ENCODE measurements at places on chromosomes 6 and 20.

DNA sequence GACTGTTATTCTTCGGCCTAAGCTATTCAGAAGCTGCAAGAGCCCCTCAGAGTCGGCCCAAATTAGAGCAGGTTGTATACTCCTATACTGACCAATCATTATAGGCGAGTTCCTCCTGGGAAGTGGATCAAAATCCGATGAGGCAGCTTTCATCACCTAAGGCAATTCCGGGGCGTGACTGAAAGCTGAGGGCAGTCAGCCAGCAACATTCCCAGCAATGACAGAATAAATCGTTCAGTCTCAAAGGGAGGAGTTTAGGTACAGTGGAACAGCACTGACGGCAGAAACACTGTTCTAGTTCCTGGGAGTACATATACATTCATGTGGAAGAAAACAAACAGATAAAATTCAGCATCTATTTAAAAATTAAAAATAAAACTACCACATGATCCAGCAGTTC lies 10.8 kb downstream of the HLA-DQB2 start:
- no peaks in the 10 kb centered on the region for H3K4me1 ChIP-seq
- no peaks in the 10 kb centered on the region for H3K27me3 ChIP-seq
- no peak overlapping the region for H3K4me3 ChIP-seq
- no peaks in the 10 kb centered on the region for H3K36me3 ChIP-seq
- peak; percentile 13 for DNase-seq
- no peak overlapping the region for H3K27ac ChIP-seq

DNA sequence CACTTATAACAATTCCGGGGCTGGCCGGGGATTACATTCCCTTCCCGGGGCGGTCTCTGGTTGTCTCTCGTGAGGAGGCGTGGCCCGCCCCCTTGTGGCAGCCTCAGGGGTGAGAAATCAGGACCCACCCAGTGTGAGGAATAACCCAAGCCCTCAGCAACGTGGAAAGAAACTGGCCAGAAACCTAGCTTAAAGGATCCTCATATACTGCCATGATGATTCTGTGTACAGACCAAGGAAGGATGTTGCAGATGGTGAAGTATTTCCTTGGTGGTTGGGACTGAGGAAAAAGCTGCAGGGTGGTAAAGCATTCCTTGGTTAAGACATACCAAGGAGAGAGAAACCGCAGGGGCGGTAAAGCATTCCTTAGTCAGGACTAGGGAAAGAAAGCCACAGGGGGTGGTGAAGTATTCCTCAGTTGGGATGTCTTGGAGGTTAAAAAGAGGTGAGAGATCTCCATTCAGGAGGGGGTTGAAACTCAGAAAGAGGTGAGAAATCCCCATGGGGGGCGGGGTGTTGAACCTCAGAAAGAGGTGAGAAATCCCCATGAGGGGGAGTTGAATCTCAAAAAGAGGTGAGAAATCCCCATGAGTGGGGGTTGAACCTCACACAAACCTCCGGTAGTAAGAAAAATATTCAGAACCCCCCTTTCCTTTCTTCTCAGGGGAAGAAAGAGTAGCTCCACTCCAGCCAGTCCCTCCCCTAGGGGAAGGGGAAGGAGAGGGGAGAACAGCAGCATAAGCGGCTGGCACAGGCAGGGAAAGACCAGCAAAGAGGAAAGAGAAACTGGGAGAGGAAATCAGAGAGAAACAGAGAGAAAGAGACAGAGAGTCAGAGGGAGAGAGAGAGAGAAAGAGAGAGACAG lies 238.1 kb downstream of the RNGTT start:
- H3K4me1 ChIP-seq: no peaks in the 10 kb centered on the region
- no peak overlapping the region for H3K27ac ChIP-seq
- no peak for DNase-seq
- no peak overlapping the region for H3K4me3 ChIP-seq
- H3K36me3 ChIP-seq: peaks cover 5% of the 10 kb centered on the region

- no peak for DNase-seq
- H3K4me3 ChIP-seq: no peak overlapping the region
- H3K27me3 ChIP-seq: no peaks in the 10 kb centered on the region
- no peaks in the 10 kb centered on the region for H3K36me3 ChIP-seq
- H3K27ac ChIP-seq: no peak overlapping the region
Measured at GRCh38 chr6:157789861-157790260, 33.2 kb upstream of the SNX9 start.

DNA sequence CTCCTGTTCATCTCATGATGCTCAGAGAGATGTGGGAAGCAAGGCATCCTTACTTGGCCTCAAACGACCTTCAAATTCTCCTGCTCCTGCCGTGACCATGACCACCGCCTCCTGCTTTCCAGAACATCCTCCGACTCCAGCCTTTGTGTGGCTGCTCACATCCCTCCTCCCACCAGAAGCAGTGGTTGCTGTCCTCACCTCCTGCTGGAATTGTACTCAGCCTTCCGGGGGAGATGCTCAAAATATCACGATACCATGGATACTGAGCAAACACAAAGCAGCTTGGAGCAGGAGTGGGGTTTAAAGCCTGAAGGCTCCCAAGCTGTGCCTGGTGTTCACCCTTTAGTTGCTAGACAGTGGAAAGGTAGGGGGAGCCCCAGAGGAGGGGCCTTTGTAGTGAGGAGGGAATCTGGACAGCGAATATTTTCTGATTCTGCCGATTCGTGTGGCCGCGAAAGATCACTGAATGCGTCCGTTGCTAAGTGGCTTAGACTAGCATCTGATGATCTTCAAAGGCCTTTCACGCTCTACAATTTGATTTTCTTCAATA lies 9.3 kb upstream of the DUSP22 start:
- no peak for DNase-seq
- H3K36me3 ChIP-seq: no peaks in the 10 kb centered on the region
- H3K4me1 ChIP-seq: no peaks in the 10 kb centered on the region
- no peaks in the 10 kb centered on the region for H3K27me3 ChIP-seq

- H3K4me3 ChIP-seq: no peak overlapping the region
- H3K27ac ChIP-seq: no peak overlapping the region
- no peaks in the 10 kb centered on the region for H3K36me3 ChIP-seq
- no peak for DNase-seq
Measured at GRCh38 chr6:140566781-140567277, 1192.4 kb upstream of the CITED2 start.

DNA sequence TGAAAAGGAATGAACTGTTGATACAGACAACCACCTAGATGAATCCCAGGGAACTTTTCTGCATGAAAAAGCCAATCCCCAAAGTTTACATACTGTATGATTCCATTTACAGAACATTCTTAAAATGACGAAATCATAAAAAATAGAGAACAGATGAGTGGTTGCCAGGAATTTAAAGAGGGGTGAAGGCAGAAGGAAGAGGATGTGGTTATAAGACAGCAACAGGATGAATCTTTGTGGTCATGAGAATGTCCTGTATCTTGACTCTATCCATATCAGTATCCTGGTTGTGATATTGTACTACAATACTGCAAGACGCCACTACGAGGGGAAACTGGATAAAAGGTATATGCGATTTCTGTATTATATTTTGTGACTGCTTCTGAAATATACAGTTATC lies 70.1 kb upstream of the EMILIN3 start:
- H3K4me1 ChIP-seq: peaks cover 3% of the 10 kb centered on the region
- peaks cover 33% of the 10 kb centered on the region for H3K36me3 ChIP-seq
- H3K27ac ChIP-seq: no peak overlapping the region
- no peak for DNase-seq
- H3K4me3 ChIP-seq: no peak overlapping the region
- no peaks in the 10 kb centered on the region for H3K27me3 ChIP-seq
